Tibial nerve (tissue), 4 donors: ENCODE measurements at places on chromosomes 13 and 19. TPM values are rescaled to one million over a fixed set of nuclear protein-coding genes. Genes with fewer than 3 reads are reported as not detected.

GRCh38 chr13:23789576-23790346 is 99.4 kb downstream of the MIPEP start:
- no peak for DNase-seq
- H3K27me3 ChIP-seq, result no peaks in the 10 kb centered on the region
- H3K36me3 ChIP-seq, result no peaks in the 10 kb centered on the region
- no peak overlapping the region for H3K27ac ChIP-seq
- H3K4me3 ChIP-seq, result no peak overlapping the region
- H3K4me1 ChIP-seq, result no peaks in the 10 kb centered on the region

DNA sequence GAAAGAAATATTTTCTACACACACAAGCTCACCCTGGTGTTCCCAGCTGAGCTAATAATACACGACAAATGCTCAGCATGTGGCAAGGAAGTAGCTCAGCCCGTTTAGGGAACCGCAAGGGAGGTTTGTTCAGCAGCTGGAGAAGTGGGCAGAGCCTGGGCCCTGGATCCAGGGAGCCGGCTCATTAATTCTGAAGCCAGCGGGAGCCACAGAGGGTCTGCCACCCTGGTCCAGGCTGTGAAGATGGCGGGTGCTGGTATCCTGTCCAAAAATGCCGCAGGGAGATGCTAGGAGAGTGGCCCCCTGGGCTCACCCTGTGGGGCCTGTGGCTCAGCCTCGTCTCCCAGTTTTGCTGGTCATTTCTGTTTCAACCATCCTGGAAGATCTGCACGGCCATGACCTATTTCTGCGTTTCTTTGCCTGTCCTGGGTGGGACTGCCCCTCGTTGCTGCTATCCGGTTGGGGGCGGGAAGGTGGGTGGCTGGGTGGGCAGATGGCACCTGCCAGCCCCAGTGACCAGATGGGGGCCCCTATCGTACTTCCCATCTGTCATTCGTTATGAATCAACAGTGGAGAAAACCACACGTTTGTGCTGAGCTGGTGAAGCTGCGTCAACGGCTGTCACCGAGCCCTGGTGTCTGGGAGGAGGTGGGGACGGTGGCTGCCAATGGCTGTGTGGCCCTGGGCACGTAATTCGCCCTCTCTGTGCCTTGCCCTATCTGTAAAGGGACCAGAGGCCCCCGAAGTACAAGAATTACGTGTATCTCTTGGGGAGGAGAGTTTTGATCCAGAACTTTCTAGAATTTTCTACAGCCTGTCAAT is 2.7 kb upstream of the GNA15 start:
- peak overlapping the region; percentile 73 for H3K27ac ChIP-seq
- DNase-seq, result no peak
- H3K4me1 ChIP-seq, result no peaks in the 10 kb centered on the region
- no peak overlapping the region for H3K4me3 ChIP-seq
- no peaks in the 10 kb centered on the region for H3K27me3 ChIP-seq
- no peaks in the 10 kb centered on the region for H3K36me3 ChIP-seq

CAB39L gene
- total RNA-seq, result 101 TPM

STOML3 gene
- not detected for total RNA-seq

PTH2 gene
- total RNA-seq, result not detected

- no peaks in the 10 kb centered on the region for H3K36me3 ChIP-seq
- peak overlapping the region; percentile 91 for H3K27ac ChIP-seq
- H3K27me3 ChIP-seq, result no peaks in the 10 kb centered on the region
- peaks cover 45% of the 10 kb centered on the region for H3K4me1 ChIP-seq
Measured at GRCh38 chr19:19034204-19034624, 811 bp downstream of the ARMC6 start.

LGALS4 gene
- total RNA-seq, result not detected

MBD3L3 gene
- not detected for total RNA-seq

DNA sequence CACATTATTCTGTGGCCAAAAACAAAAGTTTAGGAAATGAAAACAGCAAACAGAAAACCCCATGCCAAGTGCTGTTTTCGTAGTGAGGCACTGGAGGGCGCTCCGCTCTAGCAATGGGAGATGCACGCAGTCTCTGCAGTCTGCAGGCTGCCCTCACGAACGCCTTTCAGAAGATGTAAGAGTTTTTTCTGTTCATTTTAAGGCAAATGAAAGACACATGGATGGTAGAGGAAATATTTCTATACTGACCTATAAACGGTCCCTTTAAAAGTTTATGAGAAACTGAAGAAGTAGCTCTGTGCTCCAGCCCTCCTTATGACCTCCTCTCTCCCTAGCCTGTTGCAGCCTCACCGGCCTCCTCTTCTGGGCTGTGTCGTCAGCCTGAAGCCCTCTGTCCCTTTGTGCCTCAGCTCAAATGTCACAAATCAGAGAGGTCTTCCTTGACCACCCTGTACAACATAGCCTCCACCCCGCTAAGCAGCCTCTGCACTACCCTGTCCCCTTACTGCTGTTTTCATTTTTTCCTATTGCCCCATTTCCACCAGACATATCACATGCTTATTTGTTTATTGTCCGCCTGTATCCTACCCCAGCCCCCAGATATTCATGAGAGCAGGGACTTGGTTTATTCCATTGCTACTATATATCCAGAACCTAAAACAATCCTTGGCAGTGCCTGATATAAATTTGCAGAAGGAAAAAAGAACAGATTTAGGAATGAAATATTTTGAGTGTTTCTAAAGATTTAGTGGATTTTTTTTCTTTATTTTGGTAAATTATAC is 116.4 kb downstream of the TM9SF2 start:
- peak; percentile 30 for DNase-seq
- H3K4me1 ChIP-seq, result no peaks in the 10 kb centered on the region
- no peak overlapping the region for H3K4me3 ChIP-seq
- H3K36me3 ChIP-seq, result no peaks in the 10 kb centered on the region
- no peak overlapping the region for H3K27ac ChIP-seq

SYCN gene
- not detected for total RNA-seq

DNA sequence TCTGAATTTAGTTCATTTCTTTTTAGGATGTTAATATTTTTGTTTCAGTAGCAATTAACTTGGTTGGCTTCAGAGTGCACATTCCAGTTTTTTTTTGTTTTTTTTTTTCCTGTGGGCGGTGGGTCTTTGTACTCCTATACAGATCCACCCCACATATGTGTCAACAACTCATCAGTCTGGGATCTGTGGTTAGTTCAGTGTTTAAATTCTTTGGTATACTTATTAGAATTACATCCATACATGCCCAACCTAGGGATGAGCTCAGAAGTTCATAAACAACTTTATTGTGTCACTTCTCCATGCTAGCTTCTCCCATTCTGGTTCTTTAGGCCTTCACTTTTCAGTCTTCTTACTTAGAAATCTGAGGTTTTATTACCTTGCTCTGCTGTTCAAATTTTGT is 50.9 kb downstream of the PCCA start:
- H3K4me1 ChIP-seq, result no peaks in the 10 kb centered on the region
- no peak for DNase-seq
- no peak overlapping the region for H3K4me3 ChIP-seq
- no peaks in the 10 kb centered on the region for H3K36me3 ChIP-seq
- no peaks in the 10 kb centered on the region for H3K27me3 ChIP-seq

PSG11 gene
- total RNA-seq, result not detected

DNA sequence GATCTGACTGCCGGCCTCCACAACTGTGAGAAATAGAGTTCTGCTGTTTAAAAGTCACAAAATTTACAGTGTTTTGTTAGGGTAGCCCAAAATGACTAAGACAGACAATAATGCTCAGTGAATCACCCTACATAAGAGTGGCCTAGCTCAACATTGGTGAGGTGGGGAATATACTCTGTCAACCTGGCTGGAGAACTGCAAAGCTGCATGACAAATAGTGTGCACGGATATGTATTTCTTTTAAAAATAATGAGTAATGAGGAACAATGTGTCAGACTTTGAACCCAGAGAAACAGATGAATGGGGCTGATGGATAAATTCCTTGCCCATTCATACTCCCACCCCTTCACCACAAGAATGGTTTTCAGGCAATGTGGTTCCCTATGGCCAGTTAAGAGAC is 372.4 kb downstream of the SUCLA2 start:
- no peak overlapping the region for H3K4me3 ChIP-seq
- H3K27me3 ChIP-seq, result no peaks in the 10 kb centered on the region
- H3K27ac ChIP-seq, result no peak overlapping the region
- no peak for DNase-seq
- H3K36me3 ChIP-seq, result no peaks in the 10 kb centered on the region

DNA sequence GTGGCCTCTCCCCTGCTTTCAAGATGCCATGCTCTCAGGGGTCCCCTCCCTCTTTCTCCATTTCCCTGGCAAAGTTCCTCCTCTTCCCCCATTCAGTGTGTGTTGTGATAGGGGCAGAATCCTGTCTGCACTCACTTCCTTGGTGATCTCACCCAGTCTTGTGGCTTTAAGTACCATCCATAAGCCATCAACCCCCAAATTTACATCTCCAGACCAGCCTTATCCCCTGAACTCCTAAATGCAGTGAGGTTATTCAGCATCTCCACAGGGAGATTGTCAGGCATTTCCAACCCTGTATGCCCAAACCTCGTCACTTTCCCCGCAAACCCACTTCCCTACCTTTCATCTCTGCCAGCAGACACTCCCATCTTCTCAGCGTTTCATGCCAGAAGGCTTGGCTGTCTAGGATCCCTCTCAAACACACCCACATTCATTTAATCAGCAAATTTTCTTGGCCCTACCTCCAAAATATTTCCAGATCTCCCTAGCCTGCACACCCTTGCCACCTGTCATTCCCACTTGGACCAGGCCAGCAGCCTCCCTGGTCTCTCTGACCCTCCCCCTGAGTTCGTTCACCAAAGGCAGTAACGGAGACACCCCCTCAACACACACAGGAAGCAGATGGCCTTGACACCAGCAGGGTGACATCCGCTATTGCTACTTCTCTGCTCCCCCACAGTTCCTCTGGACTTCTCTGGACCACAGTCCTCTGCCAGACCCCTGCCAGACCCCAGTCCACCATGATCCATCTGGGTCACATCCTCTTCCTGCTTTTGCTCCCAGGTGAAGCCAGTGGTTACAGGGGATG is at the start of gene HCST:
Gene HCST (plus strand): TSS at position 676 of the 808 bp plus-strand sequence. CDS start 65 bp downstream, at position 741.
- H3K4me1 ChIP-seq, result peaks cover 40% of the 10 kb centered on the region
- DNase-seq, result no peak
- peak within 1 kb of the TSS; percentile 80 for H3K4me3 ChIP-seq
- peak within 1 kb of the TSS; percentile 83 for H3K27ac ChIP-seq

- no peaks in the 10 kb centered on the region for H3K27me3 ChIP-seq
- peaks cover 4% of the 10 kb centered on the region for H3K36me3 ChIP-seq
- DNase-seq, result no peak
- H3K27ac ChIP-seq, result no peak overlapping the region
- H3K4me3 ChIP-seq, result no peak overlapping the region
- no peaks in the 10 kb centered on the region for H3K4me1 ChIP-seq
Measured at GRCh38 chr19:55242517-55242916, 14.0 kb upstream of the TMEM86B start.

GRCh38 chr13:111486331-111486730 is 165.9 kb downstream of the TEX29 start:
- H3K27me3 ChIP-seq, result no peaks in the 10 kb centered on the region
- no peaks in the 10 kb centered on the region for H3K4me1 ChIP-seq
- DNase-seq, result no peak
- no peak overlapping the region for H3K4me3 ChIP-seq
- no peak overlapping the region for H3K27ac ChIP-seq

DNA sequence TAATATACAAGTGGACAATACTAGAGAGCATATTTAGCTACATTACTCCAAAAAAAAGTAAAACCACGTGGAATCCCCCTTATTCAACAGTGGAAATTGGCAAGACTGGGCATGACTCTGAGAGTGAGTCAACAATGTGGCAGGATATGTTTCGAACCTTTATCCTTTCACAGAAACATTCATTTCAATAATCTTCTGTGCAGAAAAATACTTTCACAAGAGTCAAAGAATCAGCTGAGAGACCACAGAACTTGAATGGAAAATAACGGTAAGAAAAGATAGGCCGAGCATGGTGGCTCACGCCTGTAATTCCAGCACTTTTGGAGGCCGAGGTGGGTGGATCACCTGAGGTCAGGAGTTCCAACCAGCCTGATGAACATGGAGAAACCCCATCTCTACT is 25.1 kb upstream of the CD70 start:
- no peak overlapping the region for H3K4me3 ChIP-seq
- no peak overlapping the region for H3K27ac ChIP-seq
- no peak for DNase-seq
- H3K27me3 ChIP-seq, result no peaks in the 10 kb centered on the region

LILRA5 gene
- not detected for total RNA-seq

DNA sequence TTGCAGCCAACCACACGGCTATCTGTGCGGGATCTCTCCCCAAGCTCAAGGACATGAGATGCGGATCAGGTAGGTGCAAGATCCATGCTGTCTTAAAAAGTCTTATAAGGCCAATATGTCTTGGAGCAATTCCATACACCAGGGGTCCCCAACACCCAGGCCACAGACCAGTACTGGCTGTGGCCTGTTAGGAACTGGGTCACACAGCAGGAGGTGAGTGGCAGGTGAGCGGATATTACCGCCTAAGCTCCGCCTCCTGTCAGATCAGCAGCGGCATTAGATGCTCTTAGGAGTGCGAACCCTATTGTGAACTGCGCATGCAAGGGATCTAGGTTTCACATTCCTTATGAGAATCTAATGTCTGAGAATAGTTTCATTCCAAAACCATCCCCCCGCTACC is 68.8 kb upstream of the ZNF599 start:
- no peak overlapping the region for H3K27ac ChIP-seq
- H3K4me1 ChIP-seq, result no peaks in the 10 kb centered on the region
- no peaks in the 10 kb centered on the region for H3K27me3 ChIP-seq
- no peak for DNase-seq
- H3K4me3 ChIP-seq, result no peak overlapping the region
- H3K36me3 ChIP-seq, result no peaks in the 10 kb centered on the region

DNA sequence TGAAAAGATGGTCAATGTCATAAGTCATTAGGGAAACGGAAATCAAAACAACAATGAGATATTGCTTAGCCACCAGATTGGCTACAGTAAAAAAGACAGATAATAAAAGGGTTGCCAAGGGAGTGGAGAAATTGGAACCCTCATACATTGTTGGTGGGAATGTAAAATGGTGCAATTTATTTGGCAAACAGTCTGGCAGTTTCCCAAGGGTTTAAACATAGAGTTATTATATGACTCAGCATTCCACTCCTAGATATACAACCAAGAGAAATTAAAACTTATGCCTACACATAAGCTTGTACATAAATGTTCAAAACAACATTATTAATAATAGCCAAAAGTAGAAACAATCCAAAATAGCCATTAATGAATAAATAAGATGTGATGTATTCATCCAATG is 9.9 kb upstream of the ZNF227 start:
- no peak overlapping the region for H3K4me3 ChIP-seq
- peaks cover 3% of the 10 kb centered on the region for H3K4me1 ChIP-seq
- no peaks in the 10 kb centered on the region for H3K27me3 ChIP-seq
- H3K36me3 ChIP-seq, result no peaks in the 10 kb centered on the region
- H3K27ac ChIP-seq, result no peak overlapping the region

SYT3 gene
- total RNA-seq, result not detected

BCAM gene
- total RNA-seq, result 83.5 TPM

DNA sequence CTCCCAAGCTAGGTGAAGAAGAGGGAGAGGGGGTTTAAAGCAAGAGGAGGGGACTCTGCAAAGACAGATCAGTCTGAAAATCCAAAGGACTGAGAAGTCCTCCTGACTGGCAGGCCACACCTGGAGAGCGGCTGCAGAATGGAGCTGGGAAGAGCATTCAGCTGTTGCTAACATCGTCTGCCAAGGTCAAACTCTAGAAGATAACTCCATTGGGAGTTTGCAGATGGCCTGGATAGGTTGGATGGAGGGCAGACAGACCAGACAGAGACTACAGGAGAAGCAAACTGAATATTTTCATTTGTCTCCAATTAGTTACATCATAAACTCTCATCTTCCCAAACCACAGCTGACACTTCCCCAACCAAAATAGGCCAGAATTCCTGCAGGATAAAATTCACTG is 19.9 kb upstream of the SHISA2 start:
- no peaks in the 10 kb centered on the region for H3K4me1 ChIP-seq
- DNase-seq, result no peak
- H3K36me3 ChIP-seq, result no peaks in the 10 kb centered on the region
